Stimulated activated CD4-positive, alpha-beta T cell treated with anti-CD3 and anti-CD28 coated beads, Interleukin-12 subunit alpha, Interleukin-12 subunit beta, amount 100 ng/mL, for 4 hours (primary cell): ENCODE measurements at places on chromosomes 13 and 19.

DNA sequence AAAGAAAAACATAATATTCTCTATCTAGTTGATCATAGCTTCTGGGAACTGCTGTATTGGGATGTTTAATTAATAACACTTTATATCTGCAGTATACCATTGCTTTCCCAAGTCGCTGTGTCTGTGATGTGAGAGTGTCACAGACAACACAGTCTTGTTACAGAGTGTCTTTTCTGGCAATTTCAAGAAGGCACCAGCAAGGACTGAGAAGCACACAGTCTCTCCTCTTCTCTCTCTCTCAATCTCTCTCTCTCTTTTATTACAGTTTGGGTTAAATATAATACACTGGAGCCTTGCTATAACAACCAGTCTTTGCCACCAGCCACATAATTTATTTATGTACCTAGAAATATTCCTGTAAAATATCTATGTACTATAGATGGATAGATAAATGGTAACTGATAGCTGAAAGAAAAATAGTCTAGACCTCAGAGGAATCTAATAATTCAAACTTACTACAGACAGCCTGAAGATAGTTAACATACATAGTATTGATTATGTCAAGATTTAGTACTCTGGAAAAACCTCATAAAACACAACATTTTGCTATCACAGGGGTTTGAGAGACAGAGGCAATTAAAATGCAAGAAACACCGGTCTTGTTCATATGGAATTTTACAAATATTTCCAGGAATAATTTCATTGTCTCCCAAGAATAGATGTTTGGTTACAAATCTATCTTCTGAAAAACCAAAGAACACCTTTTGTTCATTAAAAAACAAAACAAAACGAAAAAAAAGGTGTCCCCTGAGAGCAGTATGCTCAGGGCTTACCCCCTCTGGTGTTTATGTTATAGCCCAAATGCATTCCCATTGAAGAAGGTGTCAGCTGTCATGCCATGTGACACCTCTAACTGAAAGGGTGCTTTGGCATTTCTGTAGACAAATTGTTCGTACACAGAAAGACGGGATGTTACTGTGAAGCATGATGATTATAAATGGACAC lies 507.8 kb downstream of the TBC1D4 start:
- DNase-seq = no peak

GRCh38 chr19:7099597-7099921 lies 30.1 kb downstream of the ZNF557 start:
- DNase-seq = peak; percentile 80

GRCh38 chr13:43307921-43308433 lies 284.6 kb downstream of the DNAJC15 start:
- DNase-seq = no peak

DNA sequence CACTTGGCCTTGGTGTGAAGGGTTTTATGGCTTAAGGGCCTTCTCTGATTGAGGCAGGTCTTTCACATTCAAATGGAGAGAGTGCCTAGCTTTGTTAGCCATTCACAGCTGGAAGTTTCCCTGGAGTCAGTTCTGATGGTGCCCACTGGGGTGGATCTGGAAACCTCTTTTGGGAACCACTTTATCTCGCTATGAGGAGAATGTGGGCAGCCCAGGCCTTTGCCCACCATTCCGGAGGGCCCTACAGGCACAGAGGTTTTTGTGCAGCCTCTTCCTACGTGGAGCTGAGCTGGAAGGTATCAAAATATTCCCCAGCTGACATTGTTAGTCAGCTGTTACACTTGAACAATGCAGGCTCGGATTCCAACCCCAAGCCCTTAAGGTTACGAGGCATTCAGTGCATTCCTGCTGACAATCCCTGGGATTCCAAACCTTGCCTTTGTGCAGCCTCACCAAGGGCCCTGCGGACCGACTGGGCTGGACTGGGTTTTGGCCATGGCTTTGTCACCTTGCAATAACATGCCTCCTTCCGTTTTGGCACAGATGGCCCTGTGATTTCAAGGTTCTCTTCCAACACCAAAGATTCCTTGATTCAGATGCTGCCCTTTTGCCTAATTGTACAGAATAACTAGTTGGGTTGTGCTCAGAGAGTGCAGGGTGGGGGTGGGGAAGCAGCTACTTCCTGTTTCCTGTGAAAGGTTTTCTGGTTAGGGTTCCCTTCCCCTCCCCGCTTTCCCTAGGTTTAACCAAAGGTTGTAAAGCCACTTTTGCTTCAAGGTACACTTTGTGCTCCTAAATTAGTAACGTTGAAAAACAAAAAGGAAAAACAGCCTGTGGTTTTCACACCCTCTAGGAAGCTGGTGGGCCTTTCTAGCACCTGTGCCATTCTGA lies 27.0 kb downstream of the SAE1 start:
- DNase-seq = no peak

DNA sequence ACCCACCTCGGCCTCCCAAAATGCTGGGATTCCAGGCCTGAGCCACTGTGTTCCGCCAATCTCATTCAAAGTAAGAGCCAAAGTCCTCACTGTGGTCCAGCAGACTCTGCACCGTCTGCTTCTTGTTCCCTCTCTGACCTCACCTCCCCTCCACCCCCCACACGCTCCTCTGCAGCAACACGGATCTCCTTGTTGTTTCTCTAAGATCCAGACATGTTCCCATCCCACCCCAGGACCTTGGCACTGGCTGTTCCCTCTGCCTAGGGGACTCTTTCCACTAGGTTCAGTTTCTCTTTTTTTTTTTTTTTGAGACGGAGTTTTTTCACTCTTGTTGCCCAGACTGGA lies 38.4 kb downstream of the LTBP4 start:
- DNase-seq = no peak

GRCh38 chr19:30222992-30223865 lies 149.0 kb upstream of the ZNF536 start:
- DNase-seq = no peak

GRCh38 chr19:38006361-38007045 lies 99.5 kb downstream of the SIPA1L3 start:
- DNase-seq = no peak

- DNase-seq = no peak
These were observed 606.9 kb downstream of the PCDH9 start for GRCh38 chr13:66623129-66623820.

DNA sequence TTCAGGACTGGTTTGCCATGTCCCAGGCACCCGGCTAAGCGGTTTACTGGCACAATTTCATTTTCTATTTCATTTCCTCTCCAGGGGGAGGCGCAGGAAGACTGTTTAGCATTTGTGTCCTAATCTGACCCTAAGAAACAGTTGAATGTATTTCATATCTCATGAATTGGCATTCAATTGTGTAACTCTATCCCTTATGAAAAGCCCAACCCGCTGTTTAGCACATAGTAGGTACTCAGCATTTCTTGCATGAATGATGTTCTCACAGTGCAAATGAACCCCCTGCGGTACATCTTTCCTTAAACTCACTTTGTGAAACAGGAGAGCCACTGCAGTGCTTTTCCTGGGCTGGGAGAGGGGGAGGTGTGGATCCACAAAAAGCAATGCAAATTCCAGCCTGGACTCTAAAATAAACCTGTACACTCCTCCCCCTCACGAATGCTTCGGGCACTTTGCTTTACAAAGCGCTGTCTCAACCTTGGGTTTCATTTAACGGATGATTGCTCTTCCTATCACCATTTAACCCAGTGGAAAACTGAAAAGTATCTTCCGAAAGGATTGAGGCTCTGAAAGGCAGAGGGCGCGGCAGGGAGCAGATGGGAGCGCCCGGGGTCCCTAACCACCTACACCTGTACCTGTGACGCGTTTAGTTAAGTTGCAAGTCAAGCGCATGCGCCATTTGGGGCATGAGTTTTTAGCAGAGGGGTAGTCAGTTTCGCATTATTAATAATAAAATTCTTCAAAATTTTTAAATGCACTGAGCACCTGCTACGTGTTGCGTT lies 1.2 kb upstream of the EEF2 start:
- DNase-seq = peak; percentile 44

DNA sequence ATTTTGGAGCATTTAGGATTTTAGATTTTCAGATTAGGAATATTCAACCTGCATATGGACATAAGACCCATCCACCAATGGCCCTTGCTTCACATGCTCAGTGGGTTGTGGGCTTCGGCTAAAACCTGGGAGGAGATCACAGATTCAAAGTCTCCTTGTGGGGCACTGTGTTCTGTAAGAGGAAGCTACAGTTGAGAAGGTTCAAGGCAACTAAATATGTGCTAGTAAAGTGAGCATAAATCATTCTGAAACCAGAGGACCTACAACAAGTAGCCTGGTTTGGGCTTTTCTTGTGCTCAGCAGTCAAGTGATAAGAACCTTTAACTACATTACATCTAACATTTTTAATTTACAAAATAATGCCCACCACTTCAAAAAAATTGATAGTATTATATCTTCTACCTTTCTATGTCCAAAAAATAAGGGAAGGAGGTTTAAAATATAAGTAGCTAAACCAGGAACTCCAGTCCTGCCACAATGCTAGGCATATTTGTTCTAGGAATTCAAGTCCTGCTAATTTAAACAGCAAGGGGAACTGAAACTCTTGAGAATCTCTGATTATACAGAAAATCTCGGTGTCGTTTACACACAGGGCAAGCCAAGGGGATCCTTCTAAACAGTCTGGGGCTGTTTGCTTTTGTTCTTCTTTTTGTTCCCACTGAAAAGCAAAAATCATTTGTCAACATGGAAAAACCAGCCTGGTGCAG lies 36.6 kb downstream of the FOXO1 start:
- DNase-seq = no peak
